ENCODE measurements at places on chromosomes 7 and 10.

- no peak for DNase-seq
Measured at GRCh38 chr7:153567426-153567825, 484.8 kb upstream of the DPP6 start.

- no peak for DNase-seq
Measured at GRCh38 chr10:113435881-113436280, 117.0 kb upstream of the HABP2 start.

DNA sequence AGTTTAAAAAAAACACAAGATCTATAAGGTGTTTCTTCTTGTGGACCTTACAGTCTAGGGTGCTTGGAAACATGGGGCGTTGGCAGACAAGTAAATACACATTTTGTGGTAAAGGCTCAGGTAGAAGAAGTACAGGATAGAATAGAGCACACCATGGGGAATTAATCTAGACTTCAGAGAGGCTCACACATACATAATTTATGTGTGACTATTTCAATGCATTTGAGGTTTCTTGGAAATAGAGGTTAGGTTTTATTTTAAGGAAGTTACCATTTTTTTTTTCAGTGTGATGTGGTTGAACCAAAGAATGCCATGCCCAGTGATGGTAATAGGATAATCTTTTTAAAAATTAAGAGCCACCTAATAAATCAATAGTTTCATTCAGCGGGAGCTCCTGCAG lies 12.8 kb downstream of the CFTR start:
- no peak for DNase-seq

- DNase-seq, result no peak
Measured at GRCh38 chr7:10521306-10521705, 452.4 kb upstream of the PHF14 start.

GRCh38 chr10:93897070-93897780 lies 3.4 kb downstream of the SLC35G1 start:
- DNase-seq, result no peak

DNA sequence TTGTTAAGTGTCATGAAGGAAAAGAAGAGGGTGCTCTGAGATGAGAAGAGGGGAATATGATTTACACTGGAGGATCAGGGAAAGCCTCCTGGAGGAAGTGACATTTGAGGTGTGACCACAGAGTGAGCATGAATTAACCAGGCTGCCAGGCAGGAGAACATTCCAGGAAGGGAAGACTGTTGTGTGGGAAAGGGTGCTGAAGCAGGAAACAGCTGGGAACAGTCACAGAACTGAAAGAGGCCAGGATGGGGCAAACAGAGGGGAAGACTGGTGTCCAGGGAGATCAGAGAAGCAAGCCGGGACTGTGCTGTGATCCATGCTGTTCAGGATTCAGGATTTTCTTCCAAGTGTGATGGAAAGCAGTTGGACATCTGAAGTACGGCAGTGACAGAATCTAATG lies 14.9 kb downstream of the HIPK2 start:
- no peak for DNase-seq

DNA sequence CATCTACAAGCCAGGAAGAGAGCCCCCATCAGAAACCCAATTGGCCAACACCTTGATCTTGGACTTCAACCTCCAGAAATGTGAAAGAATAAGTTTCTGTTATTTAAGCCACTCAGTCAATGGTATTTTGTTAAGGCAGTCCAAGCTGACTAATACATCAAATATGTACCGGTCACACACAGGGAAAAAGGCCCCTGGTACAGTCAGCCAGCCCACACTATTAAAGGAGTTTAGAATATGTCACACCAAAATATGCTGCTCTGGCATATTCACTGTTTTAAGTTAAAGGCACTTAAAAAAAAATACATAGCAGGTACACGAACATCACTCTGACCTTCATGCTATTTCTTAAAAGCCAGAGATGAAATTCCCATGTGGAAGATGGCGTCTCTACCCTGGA lies 15.2 kb upstream of the CDCA7L start:
- DNase-seq, result no peak

DNA sequence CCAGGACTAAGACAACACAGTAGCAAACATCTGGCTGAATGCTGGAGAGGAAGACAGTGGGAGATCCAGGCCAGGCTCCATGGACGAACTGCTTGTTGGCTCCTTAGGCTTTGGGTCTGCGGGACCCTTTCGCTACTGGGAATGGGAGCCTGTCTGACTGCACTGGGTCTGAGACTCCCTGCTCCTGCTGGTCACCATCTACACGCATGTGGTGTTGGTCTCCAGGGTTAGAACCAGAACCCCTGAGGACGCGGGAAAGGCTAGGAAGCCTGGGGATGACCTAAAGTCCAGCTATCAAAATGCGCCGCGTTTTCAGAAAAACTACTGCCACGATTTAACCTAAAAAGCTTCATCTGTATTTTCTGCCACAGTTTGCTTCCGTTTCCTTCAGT lies 817 bp upstream of the DNAJB6 start:
- no peak for DNase-seq

DNA sequence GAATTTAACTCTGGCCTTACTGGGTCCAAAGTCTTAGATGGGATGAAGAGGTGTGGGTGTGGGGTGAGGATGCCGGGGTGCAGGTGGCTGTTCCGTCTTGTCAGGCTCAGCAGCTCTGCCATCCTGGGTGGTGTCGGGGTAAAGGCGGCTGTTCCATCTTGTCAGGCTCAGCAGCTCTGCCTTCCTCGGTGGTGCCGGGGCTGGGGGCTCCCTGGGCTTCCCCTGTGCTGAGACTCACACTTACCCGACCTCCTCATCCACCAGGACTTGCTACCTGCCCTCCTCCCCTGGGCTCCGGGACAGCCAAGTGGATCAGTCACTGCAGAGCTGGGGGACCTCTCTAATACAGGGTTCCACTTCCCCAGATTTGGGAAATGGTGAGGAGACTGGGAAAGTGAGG lies 244.3 kb upstream of the SHH start:
- DNase-seq, result no peak

GRCh38 chr7:111942450-111943081 lies 263.6 kb downstream of the DOCK4 start:
- no peak for DNase-seq

GRCh38 chr10:48235501-48235900 lies 39.0 kb downstream of the FRMPD2 start:
- no peak for DNase-seq

GRCh38 chr7:37732888-37733287 lies 49.3 kb downstream of the GPR141 start:
- DNase-seq, result no peak

DNA sequence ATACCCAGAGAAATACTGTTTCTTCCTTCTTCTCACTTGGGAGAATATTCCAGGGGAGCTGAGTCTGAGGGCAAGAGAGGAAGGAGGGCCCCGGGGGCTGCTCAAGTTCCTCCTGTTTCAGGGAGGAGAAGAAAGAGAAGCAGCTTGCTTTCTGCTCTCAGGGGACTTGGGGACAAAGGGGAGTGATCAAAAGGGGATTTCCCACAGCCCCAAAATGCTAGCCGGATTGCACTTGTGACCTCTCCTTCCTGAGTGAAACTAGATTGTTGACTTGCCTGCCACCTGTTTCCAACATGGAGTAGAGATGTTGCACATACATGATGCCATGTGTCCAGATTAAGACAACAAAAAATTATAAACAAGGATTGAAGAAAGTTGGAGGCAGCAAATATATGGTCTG lies 28.7 kb upstream of the PDCD4 start:
- peak; percentile 48 for DNase-seq

GRCh38 chr7:151586531-151587260 lies 67.0 kb upstream of the RHEB start:
- no peak for DNase-seq

GRCh38 chr7:74105992-74106391 lies 22.4 kb downstream of the LIMK1 start:
- DNase-seq, result no peak

DNA sequence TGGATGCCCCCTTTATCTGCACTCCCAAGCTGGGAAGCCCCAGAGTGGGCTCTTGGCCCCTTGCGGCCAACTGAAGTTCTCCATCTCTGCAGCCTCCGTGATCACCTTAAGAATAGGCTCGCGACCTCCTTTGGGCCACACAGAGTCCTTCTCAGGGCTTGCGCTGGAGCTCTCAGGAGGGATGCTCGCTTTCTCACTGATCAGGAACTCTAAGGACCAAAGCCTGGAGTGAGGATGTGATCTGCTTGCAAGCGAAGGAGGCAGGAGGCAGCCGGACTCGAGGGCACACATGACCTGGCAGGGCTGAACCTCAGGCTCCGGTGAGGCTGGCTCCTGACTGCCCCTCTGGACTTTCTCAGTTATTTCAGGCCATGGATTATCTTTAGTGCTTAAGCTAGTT lies 192.1 kb upstream of the MKI67 start:
- no peak for DNase-seq

DNA sequence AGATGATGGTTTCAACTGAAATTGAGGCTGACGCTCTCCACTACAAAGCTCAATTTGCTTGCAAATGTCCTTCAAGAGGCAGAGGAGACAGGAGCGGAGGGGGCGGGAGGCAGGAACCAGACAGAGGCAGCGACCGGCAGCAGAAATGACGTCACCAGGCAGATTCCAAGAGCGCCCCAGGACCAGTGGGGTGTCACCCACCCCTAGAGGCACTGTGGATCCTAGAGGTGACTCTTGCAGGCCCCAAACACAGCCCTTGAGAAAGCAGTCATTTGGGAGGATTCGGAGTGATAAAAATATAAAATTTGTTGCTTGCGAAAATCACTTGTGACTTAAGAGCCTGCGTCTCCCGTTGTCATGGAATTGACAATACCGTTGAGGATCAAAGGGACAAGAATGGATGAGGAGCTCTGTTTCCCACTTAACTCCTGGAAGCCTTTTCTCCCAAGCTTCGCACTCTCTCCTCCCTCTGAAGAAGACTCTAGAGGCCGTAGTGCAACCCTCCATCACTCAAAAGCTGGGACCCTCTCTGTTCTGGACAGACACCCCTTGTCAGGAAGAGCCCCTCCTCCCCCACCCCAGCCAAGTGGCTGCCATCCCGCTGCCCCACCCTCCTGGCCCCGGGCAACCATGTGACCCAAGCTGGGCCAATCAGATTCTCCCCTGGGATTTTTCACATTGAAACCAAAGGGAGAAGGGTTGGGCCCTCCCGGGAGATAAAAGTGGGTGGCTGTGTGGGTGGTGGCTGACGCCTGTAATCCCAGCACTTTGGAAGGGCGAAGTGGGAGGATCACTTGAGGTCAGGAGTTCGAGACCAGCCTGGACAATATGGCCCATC lies 16.3 kb upstream of the SLC29A4 start:
- no peak for DNase-seq

GRCh38 chr7:99409806-99410205 lies 1.0 kb downstream of the BUD31 start:
- DNase-seq, result no peak

- no peak for DNase-seq
Measured at GRCh38 chr10:89550509-89550908, 15.1 kb upstream of the SLC16A12 start.

GRCh38 chr7:54897891-54898290 lies 120.9 kb upstream of the EGFR start:
- DNase-seq, result no peak

- DNase-seq, result peak; percentile 70
Measured at GRCh38 chr10:30502266-30503060, 68.5 kb downstream of the MAP3K8 start.

DNA sequence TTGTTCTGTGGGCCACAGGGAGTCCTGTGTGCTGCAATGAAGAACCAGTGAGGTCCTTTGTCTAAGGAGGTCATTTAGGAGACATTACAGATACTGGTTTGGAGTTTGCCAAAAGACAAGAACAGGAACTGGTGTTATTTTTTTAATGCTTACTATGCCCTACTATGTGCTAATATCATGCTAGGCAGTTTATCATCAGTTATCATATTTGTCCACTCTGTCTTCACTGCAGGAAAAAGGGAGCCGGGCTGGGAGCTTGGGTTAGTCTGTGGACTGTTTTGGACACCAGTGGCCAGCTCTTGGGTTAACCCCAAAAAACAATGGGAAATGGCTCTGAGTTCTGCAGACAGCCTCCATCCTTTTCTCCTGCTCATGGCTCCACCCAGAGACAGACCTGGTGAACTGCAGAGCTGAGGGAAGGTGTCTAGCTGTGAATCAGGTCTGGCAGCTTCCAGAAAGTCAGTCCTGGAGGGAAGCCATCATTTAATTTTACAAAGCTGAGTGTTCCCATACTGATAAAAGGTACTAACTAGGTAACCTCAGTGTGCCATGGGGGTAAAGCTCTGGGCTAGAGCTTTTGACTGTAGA lies 101.2 kb upstream of the ZNF746 start:
- no peak for DNase-seq

GRCh38 chr10:22339761-22340328 lies 5.5 kb upstream of the SPAG6 start:
- no peak for DNase-seq

DNA sequence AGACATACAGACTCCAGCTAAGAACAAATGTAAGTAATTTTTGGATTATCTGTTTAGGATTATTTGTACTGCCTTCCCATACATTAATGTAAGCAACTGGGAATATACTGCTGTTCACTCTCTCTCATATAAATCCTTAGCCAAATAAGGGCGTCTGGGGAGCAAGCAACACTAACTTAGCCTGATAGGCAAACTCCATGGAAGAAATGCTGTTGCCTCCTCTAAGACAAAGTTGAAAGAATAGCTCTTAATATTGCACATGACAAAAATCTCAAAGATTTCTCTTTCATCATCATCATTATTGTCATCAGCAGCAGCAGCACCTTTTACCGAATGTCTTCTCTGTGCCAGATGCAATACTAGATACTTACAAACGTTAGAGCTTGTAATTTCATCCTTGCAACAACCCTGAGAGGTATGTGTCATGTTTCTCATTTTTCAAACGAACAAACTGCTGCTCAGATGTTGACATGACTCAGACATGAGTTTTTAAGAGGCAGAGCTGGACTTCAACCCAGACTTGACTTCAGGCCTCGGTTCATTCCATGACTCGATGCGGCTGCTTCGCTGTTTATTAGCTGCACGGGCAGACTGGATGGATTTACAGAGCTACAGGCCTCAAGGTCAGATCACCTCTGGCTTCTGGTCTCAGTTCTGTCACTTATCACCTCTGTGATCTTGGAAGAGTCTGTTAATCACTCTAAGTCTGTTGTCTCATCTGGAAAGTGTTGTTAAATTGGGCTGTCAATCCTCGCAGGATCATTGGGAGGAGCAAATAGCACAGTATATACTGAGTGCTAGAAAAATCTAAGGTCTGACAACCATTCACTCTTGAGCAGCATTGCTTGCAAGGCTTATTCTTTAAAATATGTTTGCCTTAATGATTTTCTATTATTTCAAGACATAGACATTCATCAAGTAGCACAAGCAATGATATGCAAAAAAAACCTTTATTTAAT lies 126.3 kb upstream of the CELF2 start:
- no peak for DNase-seq

DNA sequence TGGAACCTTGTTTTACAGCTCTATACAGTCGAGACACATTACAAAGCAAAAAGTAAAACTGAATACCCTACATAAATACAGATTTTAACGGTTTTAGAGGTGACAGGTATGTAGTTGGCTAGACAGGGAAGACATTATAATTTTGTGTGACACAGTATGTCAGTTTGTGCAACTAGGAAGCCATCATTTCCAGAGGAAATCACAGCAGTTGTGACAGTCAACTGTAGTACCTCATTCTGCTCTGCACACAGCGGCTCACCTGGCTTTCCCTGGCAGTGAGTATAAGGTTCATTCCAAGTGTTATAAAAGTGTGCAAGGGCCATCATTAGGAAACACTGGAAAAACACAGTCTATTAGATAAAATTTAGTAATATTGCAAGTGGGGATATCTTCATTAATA lies 501.6 kb upstream of the PHF14 start:
- DNase-seq, result no peak
